ENCODE measurements at places on chromosomes 2 and 18.

DNA sequence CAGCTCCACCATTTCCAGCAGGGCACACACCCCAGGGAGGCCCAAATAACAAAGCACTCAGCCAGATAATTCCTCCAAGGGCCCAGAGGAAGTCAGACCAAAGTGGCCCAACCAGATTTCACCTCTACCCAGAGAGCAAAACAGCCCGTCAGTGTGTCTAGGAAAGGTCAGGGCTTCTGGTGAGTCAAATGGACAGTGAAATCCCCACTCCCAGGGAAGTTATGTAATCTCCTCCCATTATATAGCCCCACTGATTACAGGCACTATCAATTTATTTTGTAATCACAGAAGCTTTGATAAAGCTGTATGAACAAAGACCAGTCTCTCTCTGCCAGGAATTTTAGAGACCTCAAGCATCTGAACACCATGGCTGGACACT, 4.0 kb downstream of the B4GALT6 start:
- no peak for DNase-seq

DNA sequence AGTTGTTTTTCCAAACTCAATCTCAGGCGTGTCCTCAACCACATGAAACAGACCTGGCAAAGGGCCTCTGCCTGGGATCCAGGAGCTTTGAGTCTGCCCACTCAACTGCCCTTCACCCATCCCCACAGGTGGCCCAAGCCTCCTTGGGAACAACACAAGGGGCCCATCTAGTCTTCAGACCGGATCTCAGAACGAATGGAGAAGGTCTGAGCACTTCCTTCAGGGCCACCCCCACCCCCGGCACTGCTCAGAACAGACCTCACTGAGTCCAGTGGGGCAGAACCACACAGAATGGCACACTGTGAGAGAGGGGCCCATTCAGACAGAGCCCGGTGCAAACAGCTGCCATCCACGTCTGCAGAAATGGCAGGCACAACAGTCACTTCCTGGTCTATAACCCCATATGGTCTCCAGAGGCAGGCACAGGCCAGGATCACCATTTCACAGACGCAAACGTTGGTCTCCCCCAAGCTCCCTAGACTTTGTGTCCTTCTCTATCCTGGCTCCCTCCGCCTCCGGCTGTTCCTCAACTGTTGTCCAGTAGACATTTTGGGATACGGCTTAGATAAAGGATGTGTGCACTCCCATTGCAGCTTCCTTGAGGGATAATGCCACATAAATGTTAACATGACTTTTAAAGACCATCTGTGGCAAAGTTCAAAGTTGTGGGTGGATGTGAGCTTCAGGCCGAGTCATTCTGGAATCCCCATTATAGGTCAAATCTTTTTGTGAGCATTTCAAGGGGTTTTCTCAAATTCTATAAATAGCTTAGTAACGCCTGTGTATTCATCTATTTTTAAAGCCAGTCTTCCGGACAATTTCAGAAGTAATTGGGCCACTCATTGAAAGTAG, 149.7 kb downstream of the SMAD7 start:
- DNase-seq = no peak

- DNase-seq = no peak
Observed at GRCh38 chr2:10579876-10580514, 109.8 kb downstream of the NOL10 start.

DNA sequence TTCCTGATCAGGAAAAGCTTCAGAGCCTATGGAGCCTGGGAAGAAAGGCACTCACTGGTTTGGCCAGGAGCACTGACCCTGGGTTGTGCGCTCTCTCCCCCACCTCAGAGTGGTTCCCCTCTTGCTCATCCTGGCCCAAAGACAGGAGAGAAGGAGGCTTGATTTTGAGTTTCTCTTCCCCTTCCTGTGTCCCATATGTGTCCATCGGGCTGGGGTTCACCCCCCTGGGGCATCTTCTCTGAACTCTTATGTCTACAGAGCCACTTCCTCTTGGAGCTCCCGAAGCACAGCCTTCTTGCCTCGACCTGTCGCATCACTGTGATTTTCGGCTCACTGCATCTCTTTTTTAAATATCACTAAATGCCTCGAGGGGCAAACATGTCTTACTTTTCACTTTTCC, 692.3 kb downstream of the RNF144A start:
- no peak for DNase-seq

DNA sequence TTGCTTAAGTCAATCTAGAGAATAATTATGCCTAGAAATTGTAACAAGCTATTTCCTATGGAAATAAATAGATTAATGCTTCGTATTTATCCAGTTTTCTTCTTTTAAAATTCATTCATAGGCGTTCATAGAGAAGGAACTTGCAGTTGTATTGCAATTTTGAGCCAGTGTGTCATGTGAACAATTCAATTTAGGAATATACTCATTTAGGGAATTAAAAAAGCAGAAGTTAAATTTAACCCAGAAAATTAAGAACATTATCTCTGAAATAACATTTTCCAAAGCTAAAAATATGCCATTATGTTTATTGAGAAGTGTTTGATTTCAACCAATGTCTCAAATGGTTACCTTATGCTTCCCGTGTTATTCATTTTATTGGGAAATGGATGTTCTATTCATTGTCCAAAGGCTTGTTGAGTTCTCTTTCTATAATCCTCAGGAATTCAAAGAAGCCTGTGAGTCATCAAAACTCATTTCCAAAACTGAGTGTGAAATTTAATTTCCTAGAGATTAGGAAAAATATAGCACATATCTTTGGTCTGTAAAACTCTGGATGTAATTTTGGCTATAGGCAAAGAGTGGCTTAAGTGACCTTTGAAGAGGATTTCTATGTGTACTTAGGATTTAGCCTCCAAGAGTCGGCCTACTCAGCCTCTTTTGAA, 99.7 kb downstream of the SLC8A1 start:
- DNase-seq = no peak

DNA sequence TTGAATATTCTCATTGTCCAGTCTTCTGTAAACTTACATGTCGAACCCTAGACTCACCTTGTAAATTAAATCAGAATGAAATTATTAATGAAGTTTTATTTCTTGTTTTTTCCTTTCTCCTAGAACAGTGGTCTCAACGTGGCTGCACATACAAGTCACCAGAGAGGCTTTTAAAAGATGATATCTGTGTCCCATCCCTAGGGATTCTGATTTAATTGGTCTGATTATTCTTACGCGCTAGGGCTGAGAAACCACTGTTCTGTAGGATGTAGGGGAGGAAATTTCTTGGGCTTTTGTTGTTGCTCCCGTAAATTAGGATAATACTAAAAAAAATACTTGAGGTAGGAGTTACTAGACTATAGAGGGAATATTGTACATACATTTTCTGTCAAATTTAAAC, 32.1 kb downstream of the PPM1B start:
- DNase-seq = no peak

- DNase-seq = no peak
Observed at GRCh38 chr18:12307701-12308385, at the start of gene TUBB6. TUBB6 (plus strand) TSS chr18:12308241; CDS start chr18:12308293, 52 bp downstream.

- DNase-seq = no peak
Observed at GRCh38 chr18:73545472-73545871, 602.2 kb downstream of the FBXO15 start.

Measured in activated CD4-positive, alpha-beta T cell treated with anti-CD3 and anti-CD28 coated beads, Interleukin-2, amount 50 U/mL, for 4 hours (primary cell).